ENCODE measurements at places on chromosomes 2 and 18.

GRCh38 chr18:57811477-57812125, 8.5 kb upstream of the ATP8B1 start:
- no peaks in the 10 kb centered on the region for H3K27me3 ChIP-seq
- H3K36me3 ChIP-seq, result no peaks in the 10 kb centered on the region
- H3K4me1 ChIP-seq, result no peaks in the 10 kb centered on the region
- DNase-seq, result no peak

- no peaks in the 10 kb centered on the region for H3K4me1 ChIP-seq
- no peak overlapping the region for H3K27ac ChIP-seq
- no peaks in the 10 kb centered on the region for H3K36me3 ChIP-seq
These were observed 308.4 kb downstream of the XIRP2 start for GRCh38 chr2:167196461-167197252.

DNA sequence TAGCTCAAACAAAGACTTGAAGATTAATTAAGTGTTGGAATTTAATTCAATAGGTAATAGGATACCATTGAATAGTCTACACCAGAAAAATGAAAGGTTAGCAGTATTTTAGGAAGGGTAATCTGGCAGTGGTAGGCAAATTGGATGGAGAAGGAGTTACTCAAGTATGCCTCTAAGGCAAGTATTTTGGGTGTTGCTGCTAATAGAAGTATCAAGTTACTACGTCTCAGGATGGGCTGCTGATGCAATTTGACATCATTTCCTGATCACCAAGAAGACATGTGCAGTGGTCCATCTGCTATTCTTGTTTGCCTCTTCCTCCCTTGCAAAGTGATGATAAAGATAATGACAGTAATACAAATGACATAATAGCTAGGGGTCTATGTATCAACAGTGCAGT, 485.3 kb downstream of the TGIF1 start:
- no peaks in the 10 kb centered on the region for H3K36me3 ChIP-seq
- no peak overlapping the region for H3K27ac ChIP-seq
- no peaks in the 10 kb centered on the region for H3K27me3 ChIP-seq
- no peaks in the 10 kb centered on the region for H3K4me1 ChIP-seq

DNA sequence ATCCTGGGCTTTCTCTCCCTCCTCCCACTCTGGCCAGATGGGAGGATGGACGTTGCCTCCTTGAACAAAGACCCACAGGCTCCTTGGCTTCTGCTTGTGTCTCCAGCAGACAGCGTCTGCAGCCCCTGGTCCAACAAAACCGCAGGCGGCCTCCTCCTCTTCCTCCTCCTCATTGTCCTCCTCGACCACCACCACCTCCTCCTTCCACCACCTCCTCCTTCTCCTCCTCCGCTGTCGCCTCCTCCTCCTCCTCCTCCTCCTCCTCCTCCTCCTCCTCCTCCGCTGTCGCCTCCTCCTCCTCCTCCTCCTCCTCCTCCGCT, 45.7 kb upstream of the ALPP start:
- H3K27me3 ChIP-seq, result no peaks in the 10 kb centered on the region
- no peak for DNase-seq

DNA sequence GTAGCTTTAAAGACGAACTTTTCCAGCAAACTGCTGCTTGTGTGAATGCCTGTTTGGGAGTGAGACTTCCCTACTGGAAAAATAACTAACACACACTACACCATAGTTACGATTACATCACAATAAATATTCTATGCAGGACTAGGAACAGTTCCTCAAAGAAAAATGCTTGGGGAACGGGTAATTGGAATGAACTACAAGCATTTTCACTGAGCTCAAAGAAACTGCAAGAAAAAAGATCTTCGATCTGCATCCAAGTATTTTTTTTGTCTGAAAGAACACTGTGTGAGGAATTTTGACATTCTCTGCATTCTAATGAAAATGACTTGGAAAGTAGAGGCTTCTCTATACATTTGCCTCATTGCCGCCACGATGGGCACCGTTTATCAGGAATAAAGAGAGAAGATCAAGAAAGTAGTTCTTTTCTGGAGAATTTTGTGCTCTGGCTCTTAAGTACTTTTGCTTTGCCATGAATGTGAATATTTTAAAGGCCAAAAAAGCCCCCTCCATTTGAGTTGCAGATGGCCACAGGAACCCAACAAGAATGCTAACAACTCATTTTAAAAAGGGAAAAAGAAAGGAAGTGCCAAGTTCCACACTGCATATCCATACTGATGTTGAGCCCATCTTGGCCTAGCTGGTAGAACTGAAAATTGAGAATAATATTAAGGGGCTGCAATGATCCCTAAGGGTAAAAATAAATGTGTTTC, 13.6 kb downstream of the LYPD1 start:
- H3K27ac ChIP-seq, result no peak overlapping the region
- H3K4me3 ChIP-seq, result no peak overlapping the region
- H3K27me3 ChIP-seq, result no peaks in the 10 kb centered on the region
- DNase-seq, result no peak
- H3K36me3 ChIP-seq, result no peaks in the 10 kb centered on the region
- no peaks in the 10 kb centered on the region for H3K4me1 ChIP-seq

DNA sequence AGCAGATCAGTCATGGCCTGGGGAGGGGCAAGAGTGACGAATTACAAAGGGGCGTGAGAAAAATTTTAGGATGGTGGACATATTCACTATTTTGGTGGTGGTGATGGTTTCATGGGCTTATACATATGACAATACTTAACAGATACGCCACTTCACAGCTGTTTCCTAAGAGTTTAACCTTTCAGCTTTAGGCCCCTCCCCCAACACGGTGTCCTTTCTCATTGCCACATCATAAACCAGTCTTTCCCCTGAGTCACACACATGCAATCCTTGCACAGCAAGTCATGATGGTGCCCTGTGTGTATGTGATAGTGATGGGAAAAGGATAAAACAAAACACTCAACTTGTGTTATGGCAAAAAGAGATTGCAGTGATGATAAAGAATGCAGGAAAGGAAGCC, 47.6 kb upstream of the IL1R1 start:
- no peaks in the 10 kb centered on the region for H3K27me3 ChIP-seq
- DNase-seq, result peak; percentile 35
- no peaks in the 10 kb centered on the region for H3K4me1 ChIP-seq
- H3K27ac ChIP-seq, result no peak overlapping the region

DNA sequence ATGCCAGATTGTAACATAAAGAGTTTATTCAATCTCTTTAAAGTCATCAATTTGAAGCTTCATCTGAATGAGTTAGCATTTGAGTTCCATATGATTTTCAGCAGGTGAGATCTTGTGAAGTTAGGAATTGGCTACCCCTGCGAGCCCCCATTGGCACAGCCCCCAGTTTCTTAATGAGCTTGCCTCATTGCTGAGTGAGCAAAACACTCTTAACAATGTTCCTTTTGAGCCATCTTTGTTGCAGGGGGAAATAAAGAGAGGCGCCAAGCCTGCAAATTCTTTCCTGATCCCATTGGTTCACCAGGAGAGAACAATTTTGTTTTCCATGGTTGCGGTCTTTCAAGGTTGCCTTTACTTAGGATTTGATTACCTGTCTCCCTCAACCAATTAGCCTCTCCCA, 18.7 kb downstream of the DPP10 start:
- H3K36me3 ChIP-seq, result no peaks in the 10 kb centered on the region
- H3K27ac ChIP-seq, result no peak overlapping the region
- no peak for DNase-seq

DNA sequence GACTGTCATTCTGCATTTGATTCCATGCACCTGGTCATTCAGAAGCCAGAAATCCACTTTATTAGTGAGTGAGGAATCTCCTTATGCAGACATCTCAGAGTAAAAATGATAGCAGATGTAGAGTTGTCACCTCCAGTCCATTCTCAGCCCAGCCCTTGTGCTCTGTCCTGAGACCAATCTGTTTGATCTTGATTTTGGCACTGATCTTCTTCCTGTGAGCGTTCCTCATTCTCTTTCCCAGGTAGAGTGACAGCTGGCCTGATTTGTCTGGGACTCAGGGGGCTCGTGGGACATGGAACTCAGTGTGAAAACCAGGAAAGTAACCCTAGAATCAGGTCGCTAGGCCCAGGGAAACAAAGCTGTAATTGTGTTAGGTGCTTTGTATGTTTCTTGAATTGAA, 8.9 kb downstream of the ARHGAP25 start:
- H3K27ac ChIP-seq, result no peak overlapping the region
- H3K4me3 ChIP-seq, result no peak overlapping the region
- no peaks in the 10 kb centered on the region for H3K27me3 ChIP-seq
- DNase-seq, result no peak

- no peak for DNase-seq
- H3K27ac ChIP-seq, result no peak overlapping the region
These were observed 1504.3 kb upstream of the PIK3C3 start for GRCh38 chr18:40450751-40451150.

DNA sequence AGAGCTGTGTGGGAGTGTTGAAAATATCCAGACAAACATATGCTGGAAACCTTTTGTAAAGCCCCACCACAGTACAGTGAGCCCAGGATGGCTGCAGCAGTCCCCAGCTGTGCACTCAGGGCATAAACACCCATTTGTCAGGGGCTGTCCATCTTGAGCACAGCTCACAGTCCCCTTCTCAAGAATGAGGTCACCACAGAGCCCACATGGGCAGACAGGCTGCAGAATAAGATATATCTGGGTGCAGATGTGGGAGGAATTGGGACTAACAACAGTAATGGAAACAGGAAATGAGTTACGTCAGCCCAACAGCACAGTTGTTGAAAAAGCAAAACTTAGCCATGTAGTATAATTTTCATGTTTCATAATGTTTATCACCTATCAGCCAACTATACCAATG, 219.6 kb downstream of the ETAA1 start:
- H3K27ac ChIP-seq, result no peak overlapping the region
- no peak overlapping the region for H3K4me3 ChIP-seq
- no peaks in the 10 kb centered on the region for H3K36me3 ChIP-seq
- no peaks in the 10 kb centered on the region for H3K27me3 ChIP-seq
- H3K4me1 ChIP-seq, result no peaks in the 10 kb centered on the region

GRCh38 chr2:179170901-179171300, 93.7 kb downstream of the SESTD1 start:
- no peaks in the 10 kb centered on the region for H3K27me3 ChIP-seq
- no peaks in the 10 kb centered on the region for H3K36me3 ChIP-seq
- no peak for DNase-seq
- no peak overlapping the region for H3K27ac ChIP-seq

- DNase-seq, result no peak
- no peak overlapping the region for H3K4me3 ChIP-seq
- H3K36me3 ChIP-seq, result no peaks in the 10 kb centered on the region
- peaks cover 60% of the 10 kb centered on the region for H3K27me3 ChIP-seq
- H3K4me1 ChIP-seq, result peaks cover 2% of the 10 kb centered on the region
These were observed 15.4 kb upstream of the HOXD1 start for GRCh38 chr2:176172895-176173566.

DNA sequence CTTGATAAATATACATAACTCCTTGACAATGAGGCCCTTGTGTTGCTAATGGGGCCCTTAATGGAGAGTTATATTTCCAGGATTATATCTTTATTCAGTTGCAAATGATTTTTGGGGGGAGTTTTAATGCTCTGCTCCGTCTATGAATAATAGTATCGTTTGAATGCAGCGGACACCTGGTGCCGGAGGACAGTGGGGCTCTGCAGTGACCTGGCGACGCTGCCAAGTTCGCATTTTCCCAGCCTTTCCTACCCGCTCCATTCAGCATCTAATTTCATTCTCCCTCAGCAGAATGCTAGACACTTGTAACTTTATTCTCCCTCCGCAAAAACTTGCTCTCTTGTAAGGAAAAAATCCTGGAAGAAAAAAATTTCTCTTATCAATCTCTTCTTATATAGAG, 257.6 kb upstream of the SALL3 start:
- H3K4me1 ChIP-seq, result no peaks in the 10 kb centered on the region
- no peak overlapping the region for H3K27ac ChIP-seq
- H3K27me3 ChIP-seq, result no peaks in the 10 kb centered on the region
- no peaks in the 10 kb centered on the region for H3K36me3 ChIP-seq

- no peak for DNase-seq
- no peak overlapping the region for H3K4me3 ChIP-seq
- no peak overlapping the region for H3K27ac ChIP-seq
These were observed 12.9 kb downstream of the ADCY3 start for GRCh38 chr2:24907116-24907515.

GRCh38 chr2:215921895-215922294, 91.5 kb downstream of the MREG start:
- H3K27ac ChIP-seq, result peak overlapping the region; percentile 29
- no peaks in the 10 kb centered on the region for H3K36me3 ChIP-seq
- DNase-seq, result peak; percentile 40
- H3K4me3 ChIP-seq, result no peak overlapping the region
- peaks cover 2% of the 10 kb centered on the region for H3K4me1 ChIP-seq
- no peaks in the 10 kb centered on the region for H3K27me3 ChIP-seq

GRCh38 chr2:85681776-85682175, 12.4 kb upstream of the GNLY start:
- H3K4me3 ChIP-seq, result no peak overlapping the region
- no peaks in the 10 kb centered on the region for H3K27me3 ChIP-seq

DNA sequence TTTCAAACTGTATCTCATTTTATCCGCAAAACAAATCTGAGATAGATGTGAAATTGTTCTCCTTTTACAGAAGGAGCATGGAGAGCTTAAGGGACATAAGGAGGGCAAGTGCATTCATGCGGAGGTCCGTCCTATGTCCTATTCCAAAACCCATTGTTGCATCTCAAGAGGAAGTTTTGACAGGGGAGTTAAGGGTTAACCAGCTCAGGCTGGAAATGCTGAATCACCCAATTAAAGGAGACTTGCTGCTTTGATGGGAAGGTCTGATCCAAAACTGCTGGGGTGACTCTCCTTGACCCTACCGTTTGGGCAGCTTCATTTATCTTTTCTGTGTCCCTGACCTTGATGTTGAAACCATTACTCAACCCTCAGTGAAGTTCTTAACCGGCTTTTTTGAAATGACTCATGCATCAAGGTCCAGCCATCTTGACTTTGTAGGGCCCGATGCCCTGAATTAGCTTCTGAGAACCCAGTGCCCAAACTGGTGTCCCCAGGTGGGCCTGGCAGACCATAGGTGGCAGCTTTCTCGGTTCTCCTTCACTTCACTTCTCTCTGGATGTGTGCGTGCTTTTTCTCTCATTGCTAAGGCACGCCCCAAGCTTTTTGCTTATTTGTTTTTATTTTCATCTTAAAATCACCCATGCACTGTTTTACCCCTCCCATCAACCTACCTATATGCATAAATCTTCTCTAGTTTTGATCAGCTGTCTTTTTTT, 15.9 kb upstream of the TXNDC2 start:
- no peaks in the 10 kb centered on the region for H3K27me3 ChIP-seq
- H3K4me1 ChIP-seq, result peaks cover 19% of the 10 kb centered on the region
- DNase-seq, result peak; percentile 83
- no peak overlapping the region for H3K27ac ChIP-seq

DNA sequence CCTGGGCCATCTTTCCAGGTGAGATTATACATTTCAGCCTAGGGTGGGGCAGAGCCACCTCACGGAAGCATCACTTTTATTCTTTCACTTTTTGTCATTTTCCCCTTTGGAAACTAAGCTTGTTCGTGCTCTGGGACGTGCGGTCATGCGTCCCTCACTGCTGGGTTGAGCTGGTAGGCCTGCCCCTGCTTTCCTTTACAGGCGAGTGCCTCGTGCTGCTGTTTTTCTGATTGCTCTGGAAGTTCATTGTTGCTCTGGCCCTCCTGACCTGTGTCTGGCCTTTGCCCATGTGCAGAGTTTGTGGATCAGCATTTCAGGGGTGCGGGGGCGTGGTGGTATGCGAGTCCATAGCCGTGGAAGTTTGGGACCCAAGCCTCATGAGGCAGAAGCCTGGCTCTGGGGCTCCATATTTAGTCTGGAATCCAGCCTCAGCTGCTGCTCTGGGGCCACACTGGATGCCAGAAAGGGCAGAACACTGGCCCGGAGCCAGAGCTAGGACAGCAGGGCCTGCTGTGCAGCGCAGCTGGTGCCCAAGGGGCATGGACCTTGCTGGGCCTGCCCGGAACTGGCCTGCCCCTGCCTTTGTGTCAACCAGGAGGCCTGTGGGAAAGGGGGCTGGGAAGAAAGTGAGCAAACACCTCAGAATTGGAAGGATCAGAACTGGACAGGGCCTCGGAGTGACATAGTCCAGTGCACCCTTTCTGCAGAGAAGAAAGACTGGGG, 51.1 kb downstream of the CTIF start:
- no peaks in the 10 kb centered on the region for H3K27me3 ChIP-seq
- no peak for DNase-seq
- no peaks in the 10 kb centered on the region for H3K4me1 ChIP-seq
- no peak overlapping the region for H3K27ac ChIP-seq
- no peaks in the 10 kb centered on the region for H3K36me3 ChIP-seq

All from mesendoderm (in vitro differentiated cells).